ENCODE measurements at places on chromosomes 7 and 10. TPM values are rescaled to one million over a fixed set of nuclear protein-coding genes. Genes with fewer than 3 reads are reported as not detected.

DNA sequence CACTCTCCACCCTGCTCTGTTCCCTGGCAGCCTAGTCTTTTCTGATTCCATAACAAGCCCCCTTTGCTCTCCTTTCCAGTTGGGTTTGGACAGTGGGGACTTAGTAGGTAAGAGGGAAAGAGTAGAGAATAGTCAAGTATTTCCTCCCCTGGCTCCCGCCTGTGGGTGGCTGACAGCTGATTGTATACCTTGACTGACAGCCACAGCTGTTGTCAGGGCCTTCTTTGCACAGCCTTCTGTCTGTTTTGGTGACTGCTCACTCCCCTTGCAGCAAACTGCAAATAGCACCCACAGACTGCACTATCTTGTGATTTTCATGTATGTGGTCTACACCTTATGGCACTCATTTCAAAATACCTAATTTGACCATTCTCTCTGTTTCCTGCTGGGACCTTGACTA, 486.3 kb downstream of the ACTR3B start:
- no peak for DNase-seq
- H3K27me3 ChIP-seq = no peaks in the 10 kb centered on the region
- no peak overlapping the region for H3K4me3 ChIP-seq
- no peaks in the 10 kb centered on the region for H3K36me3 ChIP-seq
- no peaks in the 10 kb centered on the region for H3K4me1 ChIP-seq
- H3K27ac ChIP-seq = no peak overlapping the region

- no peak for DNase-seq
Observed at GRCh38 chr7:16727736-16728135, 25.8 kb upstream of the TSPAN13 start.

DNA sequence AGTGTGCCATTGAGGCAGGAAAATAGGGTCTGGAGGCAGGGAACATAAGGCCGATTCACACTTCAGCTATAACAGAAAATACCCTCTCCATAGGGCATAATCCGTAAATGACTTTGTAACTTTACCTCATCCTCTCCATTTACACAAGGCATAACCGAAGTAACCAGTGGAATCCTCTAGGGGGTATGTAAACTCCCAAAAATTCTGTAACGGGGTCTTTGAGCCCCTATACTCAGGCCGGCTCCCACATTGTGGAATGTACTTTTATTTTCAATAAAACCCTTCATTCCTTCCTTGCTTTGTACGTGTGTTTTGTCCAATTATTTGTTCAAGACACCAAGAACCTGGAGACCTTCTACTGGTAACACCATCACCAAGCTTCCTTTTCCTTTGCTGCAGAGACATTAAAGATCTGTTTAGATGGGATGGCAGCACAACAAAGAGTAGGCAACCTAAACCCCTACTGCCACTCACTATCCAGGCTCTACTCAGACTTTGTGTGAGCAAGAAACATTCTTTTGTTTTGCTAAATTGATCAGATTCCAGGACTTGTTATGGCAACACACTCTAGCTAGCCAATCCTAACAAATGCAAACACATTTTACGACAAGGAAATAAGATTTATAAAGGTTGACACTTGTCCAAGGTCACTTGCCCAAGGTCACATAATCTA, 99.3 kb downstream of the DGKI start:
- peak overlapping the region; percentile 6 for H3K27ac ChIP-seq
- H3K4me3 ChIP-seq = no peak overlapping the region
- no peaks in the 10 kb centered on the region for H3K27me3 ChIP-seq
- peak; percentile 30 for DNase-seq

GRCh38 chr10:129043691-129044090, 423.4 kb upstream of the MGMT start:
- H3K27me3 ChIP-seq = no peaks in the 10 kb centered on the region
- no peak overlapping the region for H3K4me3 ChIP-seq
- H3K4me1 ChIP-seq = no peaks in the 10 kb centered on the region

- DNase-seq = no peak
- no peak overlapping the region for H3K4me3 ChIP-seq
- no peaks in the 10 kb centered on the region for H3K27me3 ChIP-seq
Observed at GRCh38 chr7:71290452-71290851, 158.5 kb downstream of the GALNT17 start.

DNA sequence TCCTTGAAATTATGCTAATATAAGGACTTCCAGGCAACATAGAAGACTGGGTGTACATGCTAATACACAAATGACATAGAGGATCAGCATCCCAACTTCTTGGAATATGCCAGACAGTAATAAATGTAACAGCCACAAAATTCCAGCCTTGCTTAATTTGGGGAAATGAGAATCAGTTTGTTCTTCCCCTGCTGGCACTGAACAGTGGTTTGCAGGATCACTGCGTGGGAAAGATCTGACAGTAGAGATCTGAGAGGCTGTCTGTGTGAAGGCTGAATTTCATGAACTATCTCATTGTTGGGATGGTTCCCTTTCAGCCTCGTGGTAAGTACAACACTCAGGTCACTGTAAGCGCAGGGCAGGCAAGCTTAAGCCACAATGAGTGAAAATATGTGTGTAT, 1078.0 kb downstream of the LRMDA start:
- no peak overlapping the region for H3K4me3 ChIP-seq
- DNase-seq = peak; percentile 49
- no peaks in the 10 kb centered on the region for H3K36me3 ChIP-seq
- H3K27ac ChIP-seq = no peak overlapping the region
- H3K27me3 ChIP-seq = 0 out of 2 replicates have a peak, but pooled peaks cover 4% of the 10 kb centered on the region

- no peak overlapping the region for H3K27ac ChIP-seq
- no peak overlapping the region for H3K4me3 ChIP-seq
- DNase-seq = no peak
- H3K4me1 ChIP-seq = no peaks in the 10 kb centered on the region
- no peaks in the 10 kb centered on the region for H3K27me3 ChIP-seq
Observed at GRCh38 chr7:71780282-71780681, 631.9 kb downstream of the CALN1 start.

Gene SPDYE5
- polyA plus RNA-seq = 0.38 TPM

DNA sequence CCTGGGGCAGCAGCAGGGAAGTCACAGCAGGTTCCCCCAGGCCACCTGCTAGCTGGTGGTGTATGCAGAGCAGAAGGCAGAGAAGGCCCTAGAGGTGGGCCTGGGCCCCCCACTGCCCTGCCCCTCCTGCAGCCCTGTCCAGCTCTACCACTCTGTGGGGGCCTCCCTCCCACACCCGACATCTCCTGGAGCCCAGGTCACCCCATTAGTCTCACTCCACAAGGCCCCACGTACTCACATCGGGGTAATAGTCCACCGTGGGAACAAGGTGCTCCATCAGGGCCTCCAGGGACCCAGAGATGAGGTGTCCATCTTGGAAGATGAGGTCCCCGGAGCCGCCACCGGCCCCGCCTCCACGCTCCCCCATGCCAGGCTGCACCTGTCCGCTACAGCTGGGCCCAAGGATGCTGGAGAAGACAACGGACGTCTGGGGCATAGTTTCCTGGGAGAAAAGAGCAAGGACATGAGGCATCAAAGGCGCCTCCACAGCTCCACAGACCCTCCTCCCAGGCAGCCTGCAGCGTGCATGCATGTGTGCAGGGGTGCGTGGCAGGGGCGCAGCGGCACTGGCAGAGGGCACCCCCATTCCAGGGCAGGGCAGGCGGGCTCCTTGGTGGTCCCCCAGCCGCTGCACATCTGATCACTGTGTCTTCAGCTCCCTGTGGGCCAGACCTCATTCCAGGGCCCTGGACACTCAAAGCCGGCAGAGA, 61.0 kb downstream of the RASGEF1A start:
- no peak overlapping the region for H3K4me3 ChIP-seq
- no peak overlapping the region for H3K27ac ChIP-seq
- no peaks in the 10 kb centered on the region for H3K27me3 ChIP-seq

- no peak overlapping the region for H3K27ac ChIP-seq
- H3K27me3 ChIP-seq = no peaks in the 10 kb centered on the region
- H3K4me3 ChIP-seq = no peak overlapping the region
- DNase-seq = peak; percentile 28
- no peaks in the 10 kb centered on the region for H3K4me1 ChIP-seq
Observed at GRCh38 chr10:13414855-13415254, 66.8 kb upstream of the SEPHS1 start.

DNA sequence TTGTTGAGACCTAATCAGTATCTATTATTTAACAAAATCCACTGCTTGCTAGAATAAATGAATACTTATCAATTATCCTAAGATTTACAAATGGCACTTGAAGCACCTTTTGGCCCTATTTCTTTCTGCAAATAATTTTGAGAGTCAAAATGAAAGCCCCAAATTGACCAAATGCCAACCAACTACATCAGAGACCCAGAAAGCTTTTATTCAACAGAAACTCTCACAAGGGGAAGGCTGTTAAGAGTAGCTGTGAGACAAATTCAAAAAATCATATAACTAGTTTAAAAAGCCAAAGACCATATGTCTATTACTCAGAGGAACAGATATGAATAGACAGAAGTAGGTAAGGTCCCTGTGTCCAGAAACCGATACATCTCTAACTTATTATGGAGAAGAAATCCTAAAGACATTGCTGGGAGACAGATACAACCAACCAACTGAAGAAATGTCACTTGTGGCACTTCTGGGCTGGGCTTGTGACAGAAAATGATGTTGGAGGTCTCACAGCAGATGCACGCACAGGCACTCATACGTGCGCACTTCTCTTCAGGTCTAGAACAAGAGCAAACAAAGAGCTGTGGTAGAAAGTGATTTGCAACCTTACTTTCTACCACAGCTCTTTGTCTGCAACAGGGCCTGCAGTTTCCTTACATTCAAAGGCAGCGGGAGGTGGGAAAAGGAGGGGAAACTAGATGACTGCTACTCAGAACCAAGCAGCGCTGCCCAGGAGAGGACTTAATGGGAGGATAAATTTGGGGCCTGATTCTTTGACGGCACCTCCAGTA, 58.6 kb upstream of the KCNIP2 start:
- no peaks in the 10 kb centered on the region for H3K36me3 ChIP-seq
- no peak overlapping the region for H3K27ac ChIP-seq
- no peaks in the 10 kb centered on the region for H3K4me1 ChIP-seq
- no peaks in the 10 kb centered on the region for H3K27me3 ChIP-seq
- H3K4me3 ChIP-seq = no peak overlapping the region
- DNase-seq = no peak

DNA sequence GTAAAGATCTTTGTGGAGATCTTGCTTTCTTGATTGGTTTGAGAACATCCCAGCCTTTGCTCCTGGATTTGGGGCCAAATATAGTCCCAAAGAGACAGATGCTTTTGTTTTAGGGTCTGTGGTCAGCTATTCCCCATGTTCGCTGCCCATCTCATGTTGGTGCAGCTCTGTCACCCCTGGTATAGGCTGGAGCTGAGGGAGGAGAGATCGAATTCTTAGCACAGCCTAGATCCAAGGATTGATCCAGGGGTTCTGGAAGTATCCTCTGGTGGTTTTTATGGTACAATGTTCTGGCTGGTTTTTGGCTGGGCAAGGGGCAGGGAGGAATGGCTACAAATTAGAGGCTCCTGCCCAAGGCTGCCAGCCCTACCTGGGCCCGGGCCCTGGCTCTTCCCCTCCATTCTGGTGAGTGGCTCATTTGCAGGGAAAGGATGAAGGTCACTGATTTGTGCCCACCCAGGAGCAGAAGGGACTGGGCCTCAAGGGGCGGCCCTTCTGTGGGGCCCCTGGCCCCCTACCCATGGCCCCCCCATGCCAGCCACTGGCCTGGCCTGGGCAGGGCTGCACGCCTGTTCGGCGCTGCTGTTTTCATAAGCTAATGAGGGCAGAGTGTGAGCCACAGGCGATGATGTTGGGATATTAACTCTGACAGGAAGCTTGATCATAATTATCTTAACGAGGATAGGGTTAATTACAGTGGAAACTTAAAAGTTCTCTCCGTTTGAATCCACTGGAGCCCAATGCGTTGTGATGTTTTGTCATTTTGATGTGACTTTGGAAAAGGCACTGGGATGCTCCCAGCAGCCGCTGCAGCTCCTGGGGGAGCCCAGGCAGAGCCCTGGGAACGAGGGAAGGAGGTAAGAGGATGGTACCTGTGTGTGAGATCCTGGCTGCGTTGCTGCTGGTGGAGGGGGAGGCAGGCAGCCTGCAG, 600.6 kb downstream of the LRMDA start:
- no peak for DNase-seq
- H3K27ac ChIP-seq = no peak overlapping the region
- no peaks in the 10 kb centered on the region for H3K36me3 ChIP-seq
- H3K4me3 ChIP-seq = no peak overlapping the region

DNA sequence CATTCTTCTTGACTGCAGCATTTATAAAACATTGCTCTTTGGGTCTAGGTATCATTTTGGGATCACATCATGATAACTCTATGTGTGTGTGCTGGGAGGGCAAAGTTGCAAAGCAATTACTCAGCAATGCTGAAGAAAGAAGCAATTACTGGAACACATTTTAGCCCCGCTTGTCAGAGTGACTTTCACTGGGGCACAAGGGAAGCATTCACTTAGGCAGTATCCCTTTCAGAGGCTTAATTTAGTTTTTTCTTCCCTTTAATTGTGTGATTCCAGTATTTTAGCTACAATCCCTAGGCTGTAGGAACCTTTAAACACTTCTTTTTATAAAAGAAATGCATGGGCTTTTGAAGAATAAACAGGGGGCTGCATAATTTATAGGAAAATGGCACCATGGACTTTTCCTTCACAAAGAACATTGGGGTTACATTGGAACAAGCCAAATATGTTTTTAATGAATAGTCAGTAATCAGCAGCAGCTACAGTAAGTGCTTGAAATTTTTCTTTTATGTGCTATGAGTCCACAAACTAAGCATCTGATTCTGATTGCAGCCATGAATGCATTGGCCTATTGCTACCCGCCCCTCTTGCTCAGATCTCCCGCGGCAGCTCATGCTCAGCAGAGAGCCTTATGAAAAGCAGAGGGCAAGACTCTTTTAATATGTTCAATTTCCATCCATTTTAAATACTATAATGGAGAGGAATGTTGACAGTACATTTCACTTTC, 51.2 kb upstream of the NXPH1 start:
- H3K4me3 ChIP-seq = no peak overlapping the region
- H3K27me3 ChIP-seq = no peaks in the 10 kb centered on the region
- H3K4me1 ChIP-seq = no peaks in the 10 kb centered on the region
- H3K27ac ChIP-seq = no peak overlapping the region

Gene SORCS1
- 0.22 TPM for polyA plus RNA-seq

Data from GM23248 (cell line).